ENCODE measurements at places on chromosomes 13 and 19.

GRCh38 chr13:112513761-112514160, 74.2 kb downstream of the TUBGCP3 start:
- no peak for DNase-seq

DNA sequence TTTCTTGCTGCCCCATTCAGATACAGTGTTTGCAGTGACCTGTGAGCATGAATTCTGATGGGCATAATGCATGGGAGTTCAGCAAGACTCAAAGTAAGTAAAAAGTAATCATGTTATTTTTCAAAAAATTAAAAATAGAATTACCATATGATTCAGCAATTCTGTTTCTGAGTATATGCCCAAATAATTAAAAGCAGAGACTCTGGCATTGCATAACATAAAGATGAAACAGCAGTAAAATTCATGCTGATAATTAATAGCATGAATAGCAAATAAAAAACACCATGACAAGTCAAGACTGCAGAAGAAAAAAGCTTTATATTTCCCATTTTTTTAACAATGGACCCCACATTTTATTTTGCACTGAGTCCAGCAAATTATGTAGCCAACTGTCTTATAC, 21.3 kb downstream of the RNF6 start:
- no peak for DNase-seq

- no peak for DNase-seq
These were observed 141.6 kb downstream of the RXFP2 start for GRCh38 chr13:31880851-31881494.

DNA sequence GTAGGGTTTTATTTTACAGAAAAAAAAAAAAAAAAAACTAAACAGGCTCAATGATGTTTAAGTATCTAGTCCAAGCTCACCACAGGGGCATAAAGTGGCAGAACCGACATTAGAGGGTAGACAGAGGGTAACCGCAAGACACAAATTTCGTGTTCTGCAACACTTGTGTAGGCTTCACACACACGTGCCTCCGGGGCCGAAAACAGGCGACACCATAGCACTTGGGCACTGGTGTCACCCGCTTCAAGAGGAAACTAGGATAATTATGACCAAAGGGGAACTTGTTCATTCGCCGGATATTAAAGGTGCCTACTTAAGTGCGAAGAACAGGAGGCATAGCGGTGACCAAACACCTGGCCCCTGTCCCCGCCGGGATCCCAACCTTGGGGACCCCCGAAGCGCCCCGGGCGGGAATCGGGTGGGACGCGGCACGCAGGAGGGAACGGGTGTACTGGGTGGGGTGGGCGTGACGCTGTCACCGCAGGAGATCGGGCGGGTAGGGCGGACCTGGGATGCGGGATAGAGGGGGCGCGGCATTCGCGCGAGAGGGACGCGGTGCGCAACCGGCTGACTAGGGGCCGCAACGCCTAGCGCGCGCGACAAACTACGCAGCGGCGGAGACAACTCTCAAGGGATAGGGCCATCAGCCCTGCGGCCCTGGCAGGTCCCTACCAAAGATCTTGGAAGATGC, 558 bp downstream of the MZT1 start:
- DNase-seq = no peak

Data from anterior cingulate cortex (tissue), 58 donors.